ENCODE measurements at places on chromosomes 12 and 14. TPM values are rescaled to one million over a fixed set of nuclear protein-coding genes. Genes with fewer than 3 reads are reported as not detected.

Gene COX8C
- not detected for total RNA-seq

Gene VIPAS39
- 14.8 TPM for total RNA-seq

DNA sequence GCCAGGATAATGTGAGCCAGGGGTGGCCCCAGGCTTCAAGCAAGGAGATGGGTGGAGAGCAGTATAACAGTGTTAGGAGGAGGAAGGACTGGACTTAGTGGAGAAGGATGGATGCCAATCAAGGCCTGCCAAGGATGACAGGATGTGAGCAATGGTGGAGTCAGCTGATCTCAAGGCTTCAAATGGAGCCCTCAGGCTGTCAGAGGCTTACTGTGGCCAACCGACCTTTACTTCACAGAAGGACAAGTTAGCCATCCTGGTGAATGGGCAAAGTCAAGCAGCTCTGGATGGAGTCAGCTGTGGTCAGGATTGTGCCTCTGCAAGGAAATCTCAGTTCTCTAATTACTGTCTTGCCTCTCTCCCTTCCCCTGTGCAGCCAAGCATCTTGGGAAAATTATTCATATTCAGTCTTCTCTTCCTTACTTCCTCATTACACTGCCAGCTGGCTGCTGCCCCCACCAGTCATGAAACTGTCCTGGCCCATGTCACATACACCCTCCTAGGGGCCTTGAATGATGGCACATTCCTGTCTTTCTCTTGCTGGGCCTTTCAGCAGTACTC lies 7.6 kb upstream of the STAT6 start:
- no peak overlapping the region for H3K4me3 ChIP-seq
- H3K27ac ChIP-seq: no peak overlapping the region
- DNase-seq: no peak
- peaks cover 6% of the 10 kb centered on the region for H3K4me1 ChIP-seq
- H3K36me3 ChIP-seq: no peaks in the 10 kb centered on the region
- H3K27me3 ChIP-seq: no peaks in the 10 kb centered on the region

DNA sequence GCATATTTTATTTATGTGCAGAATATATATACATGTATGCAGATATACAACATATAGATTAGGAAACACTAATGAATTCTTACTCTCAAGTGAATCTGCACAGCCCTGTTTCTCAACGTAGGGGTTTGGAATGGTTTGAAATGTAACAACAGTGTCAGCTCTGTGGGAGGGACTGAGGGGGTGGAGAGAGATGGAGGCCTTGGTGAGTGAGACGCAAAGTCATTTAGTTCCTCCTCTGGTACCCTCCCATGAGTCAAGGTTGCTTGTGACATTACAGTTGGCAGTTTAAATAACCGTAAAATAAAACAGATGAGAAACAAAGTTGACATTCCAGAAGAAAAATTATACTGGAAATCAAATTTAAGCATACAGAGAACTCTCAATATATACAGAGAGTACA lies 313.0 kb upstream of the PRKD1 start:
- no peaks in the 10 kb centered on the region for H3K36me3 ChIP-seq
- no peak for DNase-seq
- no peak overlapping the region for H3K4me3 ChIP-seq

Gene TBK1
- 19.7 TPM for total RNA-seq

Gene TMEM121
- 2.5 TPM for total RNA-seq

- no peak overlapping the region for H3K27ac ChIP-seq
- H3K36me3 ChIP-seq: peaks cover 13% of the 10 kb centered on the region
- no peak for DNase-seq
Measured at GRCh38 chr14:39368261-39368959, 63.8 kb downstream of the FBXO33 start.

DNA sequence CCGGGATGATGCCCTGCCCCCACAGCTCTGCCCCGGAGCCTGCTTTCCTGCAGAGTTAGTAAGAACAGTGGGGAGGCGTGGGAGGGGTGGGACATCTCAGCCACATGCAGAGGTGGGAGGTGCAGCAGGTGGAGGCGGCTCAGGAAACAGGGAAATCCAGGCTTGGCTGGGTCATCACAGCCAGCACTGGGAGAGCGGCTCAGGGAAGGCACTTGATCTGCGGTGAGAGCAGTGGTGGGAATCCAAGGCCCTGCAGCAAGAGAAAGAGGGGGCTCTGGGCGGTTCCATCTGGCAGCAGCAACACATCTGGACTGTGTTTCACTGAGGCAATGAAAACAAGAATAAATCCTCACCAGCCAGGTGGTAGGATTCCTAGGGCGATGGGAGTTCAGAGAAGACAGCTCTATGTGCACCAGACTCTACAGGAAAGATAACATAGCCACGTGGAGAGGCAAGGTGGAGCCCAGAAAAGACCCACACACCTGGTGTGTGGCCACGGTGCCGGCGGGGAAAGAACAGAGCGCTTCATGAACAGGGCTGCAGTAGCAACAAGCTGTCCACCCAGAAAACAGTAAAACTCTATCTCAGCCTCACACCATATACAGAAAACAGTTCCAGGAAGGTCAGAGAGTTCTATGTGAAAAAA lies 57.6 kb downstream of the CCDC85C start:
- H3K27me3 ChIP-seq: peaks cover 4% of the 10 kb centered on the region
- H3K4me3 ChIP-seq: no peak overlapping the region
- H3K36me3 ChIP-seq: no peaks in the 10 kb centered on the region

DNA sequence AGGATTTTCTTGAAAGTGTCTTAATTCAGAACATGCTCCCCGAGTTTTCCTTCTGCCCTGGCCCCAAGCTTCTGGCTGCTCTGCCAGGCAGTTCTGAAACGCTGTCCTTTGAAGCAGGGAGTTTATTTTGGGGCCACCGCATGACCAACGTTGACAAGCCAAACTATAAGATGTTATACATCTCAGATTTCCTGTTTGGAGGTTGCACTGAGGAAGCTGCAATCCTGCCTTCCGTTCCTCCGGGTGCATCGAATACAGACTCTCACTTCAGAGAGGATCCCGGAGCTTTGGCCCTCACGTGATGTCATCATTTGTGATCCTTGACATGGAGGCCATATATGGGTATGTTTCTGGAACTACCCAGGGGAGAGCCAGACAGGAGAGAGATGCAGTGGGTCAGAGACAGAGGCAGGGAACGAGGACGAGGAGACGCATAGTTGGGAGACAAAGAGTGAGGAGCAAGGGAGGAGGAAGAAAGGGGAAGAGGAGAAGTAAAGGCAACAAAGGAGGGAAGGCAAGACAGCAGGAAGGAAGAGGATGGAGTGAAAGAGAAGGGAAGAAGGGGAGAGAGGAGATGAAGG lies at the start of gene ASB2:
TSS of gene ASB2 (minus strand) at position 94 of the 581 bp plus-strand sequence. CDS start 12,031 bp downstream, outside the sequence.
- H3K4me1 ChIP-seq: peaks cover under 1% of the 10 kb centered on the region
- H3K4me3 ChIP-seq: peak within 1 kb of the TSS; percentile 20
- no peaks in the 10 kb centered on the region for H3K27me3 ChIP-seq
- H3K36me3 ChIP-seq: no peaks in the 10 kb centered on the region

DNA sequence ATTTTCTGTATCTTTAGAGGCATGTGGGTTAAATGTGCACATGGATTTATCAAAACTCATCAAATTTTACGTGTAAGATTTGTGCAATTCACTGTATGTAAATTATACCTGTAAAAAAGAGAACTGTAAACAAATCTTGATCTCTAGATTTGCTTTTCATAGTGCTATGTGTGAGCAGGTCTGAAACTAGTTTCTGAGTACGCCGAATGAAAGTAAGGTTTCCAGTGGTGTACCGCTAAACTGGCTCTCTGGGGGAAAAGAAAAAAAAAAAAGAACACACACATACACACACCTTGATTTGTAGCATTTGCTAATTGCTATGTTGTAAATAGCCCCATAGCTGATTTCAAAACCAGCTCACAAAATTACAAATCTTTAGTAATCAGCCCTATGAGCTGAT lies 8.6 kb upstream of the SLC41A2 start:
- no peaks in the 10 kb centered on the region for H3K36me3 ChIP-seq
- DNase-seq: no peak
- H3K4me1 ChIP-seq: no peaks in the 10 kb centered on the region
- H3K27ac ChIP-seq: no peak overlapping the region
- no peaks in the 10 kb centered on the region for H3K27me3 ChIP-seq
- no peak overlapping the region for H3K4me3 ChIP-seq

Gene P2RX2
- not detected for total RNA-seq

DNA sequence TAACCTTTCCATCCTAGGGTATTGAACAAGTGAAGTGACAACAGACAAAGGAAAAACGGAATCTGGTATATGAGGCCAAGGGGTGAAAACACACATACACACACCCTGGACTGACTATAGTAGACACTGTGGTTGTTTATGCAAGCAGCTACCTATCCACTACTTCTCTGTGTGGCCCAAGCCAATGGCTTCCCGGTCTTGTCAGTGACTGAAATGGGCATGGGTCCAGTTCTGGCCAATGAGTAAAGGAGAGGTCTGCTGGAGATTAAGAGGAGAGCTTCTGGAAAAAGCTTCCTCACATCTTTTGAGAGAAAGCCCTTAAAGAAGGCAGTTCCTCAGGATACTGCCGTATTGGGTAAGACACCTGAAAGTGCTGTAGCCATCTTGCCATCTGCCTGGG lies 19.3 kb downstream of the MBIP start:
- no peak for DNase-seq
- no peak overlapping the region for H3K27ac ChIP-seq
- H3K4me1 ChIP-seq: no peaks in the 10 kb centered on the region
- H3K27me3 ChIP-seq: no peaks in the 10 kb centered on the region
- peaks cover 73% of the 10 kb centered on the region for H3K36me3 ChIP-seq

- no peak for DNase-seq
- H3K27ac ChIP-seq: no peak overlapping the region
- H3K36me3 ChIP-seq: no peaks in the 10 kb centered on the region
- H3K27me3 ChIP-seq: no peaks in the 10 kb centered on the region
- H3K4me1 ChIP-seq: no peaks in the 10 kb centered on the region
- H3K4me3 ChIP-seq: no peak overlapping the region
Measured at GRCh38 chr12:1726753-1727152, 35.9 kb downstream of the ADIPOR2 start.

Gene SIRT4
- 4.4 TPM for total RNA-seq

Gene VWF
- 86.6 TPM for total RNA-seq

Gene SLC39A2
- total RNA-seq: 46.7 TPM

GRCh38 chr12:39435531-39435930 lies 7.4 kb downstream of the KIF21A start:
- H3K4me1 ChIP-seq: no peaks in the 10 kb centered on the region
- no peak overlapping the region for H3K27ac ChIP-seq
- DNase-seq: no peak

Gene FAM181A
- total RNA-seq: not detected

DNA sequence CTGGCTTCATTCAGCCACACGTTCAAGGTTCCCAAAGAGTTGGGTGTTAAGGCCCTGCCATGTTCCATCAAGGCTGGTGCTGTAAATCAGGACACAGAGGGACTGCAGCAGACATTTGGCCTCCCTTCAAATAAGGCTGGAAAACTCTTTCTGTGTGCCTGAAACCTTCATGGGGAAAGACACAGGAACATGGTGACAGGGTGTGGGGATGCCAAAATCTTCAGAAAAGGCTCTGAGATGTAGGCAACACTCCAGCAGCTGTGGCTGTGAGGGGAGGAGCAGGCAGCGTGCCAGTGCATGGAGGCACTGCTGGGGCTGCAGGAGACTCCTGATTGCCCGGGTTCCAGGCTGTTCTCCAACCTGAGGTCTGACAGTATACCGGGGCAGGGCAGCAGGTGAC lies 15.0 kb downstream of the POMT2 start:
- no peaks in the 10 kb centered on the region for H3K27me3 ChIP-seq
- no peak overlapping the region for H3K4me3 ChIP-seq
- H3K36me3 ChIP-seq: peaks cover 5% of the 10 kb centered on the region
- no peak for DNase-seq
- H3K27ac ChIP-seq: peak overlapping the region; percentile 51

- H3K4me1 ChIP-seq: no peaks in the 10 kb centered on the region
- no peak overlapping the region for H3K27ac ChIP-seq
- no peak for DNase-seq
- no peaks in the 10 kb centered on the region for H3K36me3 ChIP-seq
Measured at GRCh38 chr12:90741611-90742010, 213.4 kb downstream of the CCER1 start.

DNA sequence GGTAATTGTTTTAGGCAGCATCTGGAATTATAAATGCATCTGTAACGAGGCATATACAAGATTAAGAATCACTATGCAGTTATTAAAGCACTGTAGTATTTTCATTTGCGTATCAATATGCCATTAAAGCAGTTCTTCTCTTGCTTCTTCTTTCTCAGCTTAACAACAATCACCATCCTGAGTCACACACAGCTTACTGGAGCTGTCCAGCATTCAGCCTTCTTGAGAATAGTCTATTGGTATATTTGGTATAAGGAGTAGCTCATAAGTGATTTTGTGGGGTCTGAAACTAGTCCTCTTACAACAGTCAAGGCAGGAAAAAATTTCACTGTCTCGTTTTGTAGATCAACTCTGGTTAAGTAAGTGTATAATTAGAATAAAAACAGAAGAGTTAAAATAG lies 523.0 kb upstream of the FOXG1 start:
- H3K4me3 ChIP-seq: no peak overlapping the region
- H3K27me3 ChIP-seq: no peaks in the 10 kb centered on the region
- no peaks in the 10 kb centered on the region for H3K4me1 ChIP-seq
- no peaks in the 10 kb centered on the region for H3K36me3 ChIP-seq

DNA sequence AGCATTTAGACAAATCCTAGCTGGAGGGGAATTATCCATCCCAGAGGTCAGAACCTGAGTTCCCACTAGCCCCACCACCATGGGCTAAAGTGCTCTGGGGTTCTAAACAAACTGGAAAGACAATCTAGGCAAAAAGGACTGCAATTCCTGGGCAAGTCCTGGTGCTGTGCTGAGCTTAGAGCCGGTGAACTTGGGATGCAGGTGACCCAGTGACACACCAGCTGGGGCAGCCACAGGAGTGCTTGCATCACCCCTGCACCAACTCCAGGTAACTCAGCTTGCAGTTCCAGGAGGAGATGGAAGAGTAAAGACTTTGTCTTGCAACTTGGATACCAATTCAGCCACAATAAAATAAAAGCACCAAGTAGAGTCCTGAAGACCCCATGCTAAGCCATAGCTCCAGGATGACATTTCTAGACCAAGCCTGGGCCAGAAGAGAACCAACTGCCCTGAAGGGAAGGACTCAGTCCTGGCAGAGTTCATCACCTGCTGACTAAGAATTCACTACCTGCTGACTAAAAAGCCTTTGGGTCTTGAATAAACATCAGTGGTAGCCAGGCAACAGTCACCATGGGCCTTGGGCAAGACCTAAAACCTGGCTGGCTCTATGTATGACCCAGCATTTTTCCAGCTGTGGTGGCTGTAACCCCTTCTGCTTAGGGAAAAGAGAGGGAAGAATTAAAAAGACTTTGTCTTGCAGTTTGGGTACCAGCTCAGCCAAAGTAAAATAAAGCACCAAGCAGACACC lies 223.4 kb upstream of the DIO2 start:
- no peaks in the 10 kb centered on the region for H3K27me3 ChIP-seq
- H3K27ac ChIP-seq: no peak overlapping the region
- no peak overlapping the region for H3K4me3 ChIP-seq
- no peak for DNase-seq
- H3K36me3 ChIP-seq: no peaks in the 10 kb centered on the region

DNA sequence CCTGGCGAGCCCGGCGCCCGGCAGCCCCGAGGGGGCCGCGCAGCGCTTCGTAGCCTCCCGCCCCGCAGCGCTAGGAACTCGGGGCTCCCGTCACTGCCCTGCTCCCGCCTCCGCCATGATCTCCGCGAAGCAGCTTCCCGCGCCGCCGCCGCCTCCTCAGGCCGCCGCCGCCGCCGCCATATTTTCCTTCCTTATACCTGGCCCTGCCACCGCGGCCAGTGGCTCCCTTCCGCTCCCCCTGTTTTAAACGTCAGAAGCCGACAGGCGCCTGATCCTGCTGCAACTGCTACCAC lies 286 bp downstream of the PPP4R3A start:
- no peak for DNase-seq
- H3K36me3 ChIP-seq: no peaks in the 10 kb centered on the region
- H3K27me3 ChIP-seq: no peaks in the 10 kb centered on the region
- peak overlapping the region; percentile 99 for H3K27ac ChIP-seq
- peak overlapping the region; percentile 92 for H3K4me3 ChIP-seq
- peaks cover 33% of the 10 kb centered on the region for H3K4me1 ChIP-seq
